ENCODE measurements at places on chromosomes 12 and 14.

DNA sequence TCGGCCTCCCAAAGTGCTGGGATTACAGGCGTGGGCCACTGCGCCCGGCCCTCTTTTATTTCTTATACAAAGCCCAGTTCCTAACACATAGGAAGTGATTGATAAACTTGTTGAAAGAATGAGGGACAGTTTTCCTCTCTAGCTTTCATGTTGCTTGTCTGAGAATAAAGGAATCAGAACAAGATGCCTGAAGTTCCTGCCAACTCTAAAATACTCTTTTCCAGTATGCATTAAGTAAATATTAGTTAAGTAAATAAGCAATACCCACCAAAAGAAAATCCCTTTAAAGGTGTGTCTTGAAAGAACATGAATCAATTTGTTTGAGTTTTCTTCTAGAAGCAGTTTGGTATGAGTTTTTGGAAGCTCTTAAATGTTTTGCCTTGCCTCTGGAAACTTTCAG is 24.4 kb upstream of the CD27 start:
- no peak for DNase-seq

DNA sequence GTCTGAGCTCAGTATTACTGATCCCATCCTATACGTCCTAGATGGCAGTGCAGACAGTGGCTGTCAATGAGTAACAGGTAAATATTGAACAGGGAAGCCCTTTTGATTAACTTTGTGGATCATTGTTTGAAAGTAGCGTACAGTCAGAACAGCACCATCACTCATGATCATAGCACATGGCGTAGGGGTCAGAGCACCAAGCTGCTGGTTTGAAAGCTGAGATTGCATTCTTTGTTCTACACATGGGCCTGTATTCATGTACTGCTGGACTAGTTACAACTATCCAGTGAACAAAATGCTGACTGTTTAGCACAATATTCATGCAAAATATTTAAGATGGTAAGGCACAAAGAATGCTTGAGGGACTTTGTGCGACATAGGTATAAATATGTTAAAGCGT is 131.8 kb downstream of the NPAS3 start:
- DNase-seq, result no peak

DNA sequence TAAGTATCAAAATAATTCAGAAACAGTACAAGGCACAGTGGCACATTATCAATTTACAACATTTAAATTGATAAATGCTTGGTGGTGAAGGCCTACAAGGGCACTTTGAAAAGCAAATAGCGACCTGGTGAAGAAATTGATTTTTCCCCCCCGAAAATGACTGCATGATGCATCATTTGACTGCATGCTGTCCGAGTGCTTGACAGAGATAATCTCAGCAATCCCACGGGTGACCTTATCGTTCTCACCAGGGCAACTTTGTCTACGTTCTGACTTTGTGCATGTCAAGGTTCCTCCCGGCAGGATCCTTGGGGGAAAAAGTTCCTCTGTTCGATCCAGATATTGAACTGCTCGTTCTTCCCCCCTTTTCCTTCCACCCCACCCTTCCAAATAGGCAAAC is 384.8 kb downstream of the EGLN3 start:
- no peak for DNase-seq

DNA sequence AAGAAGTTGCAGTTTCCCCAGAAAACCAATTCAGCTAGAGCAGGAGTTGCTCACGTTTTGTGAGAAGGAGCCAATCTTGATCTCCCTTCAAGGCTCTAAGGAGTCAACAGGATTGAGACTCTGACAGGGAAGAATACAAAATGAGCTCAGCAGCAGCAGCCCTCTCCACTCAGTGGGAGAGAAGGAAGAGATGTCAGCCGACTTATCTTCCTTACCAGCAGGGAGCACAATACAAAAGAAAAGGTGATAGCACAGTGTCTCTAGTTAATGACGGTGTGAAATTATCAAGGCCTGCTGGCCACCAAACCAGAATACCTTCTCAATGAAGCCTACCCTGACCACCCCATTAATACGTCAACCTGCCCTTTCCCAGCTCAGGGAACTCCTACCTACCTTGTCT is 223.6 kb upstream of the TMPO start:
- no peak for DNase-seq

GRCh38 chr12:116471544-116471943 is 87.6 kb upstream of the MAP1LC3B2 start:
- DNase-seq, result no peak

DNA sequence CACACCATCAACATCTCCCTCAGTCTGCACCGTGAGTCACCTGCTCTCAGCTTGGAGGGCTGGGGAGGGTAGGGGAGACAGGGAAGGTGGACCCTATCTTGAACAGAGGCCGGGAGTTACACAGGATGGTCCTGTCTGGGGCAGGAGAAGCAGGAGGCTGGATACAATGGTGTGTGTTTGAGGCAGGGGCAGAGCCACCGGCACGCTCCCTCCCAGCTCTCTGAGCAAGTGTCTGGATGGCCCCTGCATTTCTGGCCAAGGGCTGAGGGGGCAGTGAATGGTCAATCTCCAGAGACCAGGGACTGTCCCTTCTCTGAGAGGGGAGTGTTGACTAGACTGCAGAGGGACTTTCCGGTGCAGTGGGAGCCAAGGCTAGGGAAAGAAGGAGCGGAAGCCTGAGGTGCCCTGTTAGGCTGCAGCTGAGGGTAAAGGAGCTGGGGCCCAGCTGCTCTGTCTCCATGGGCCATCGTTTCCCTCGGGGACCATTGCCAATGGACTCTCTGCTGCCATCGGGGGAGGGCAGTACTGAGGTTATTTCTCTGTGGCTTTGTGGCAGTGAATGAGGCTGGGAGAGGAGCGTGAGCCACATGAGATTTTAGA is 1.9 kb downstream of the LRP1-AS start:
- no peak for DNase-seq

DNA sequence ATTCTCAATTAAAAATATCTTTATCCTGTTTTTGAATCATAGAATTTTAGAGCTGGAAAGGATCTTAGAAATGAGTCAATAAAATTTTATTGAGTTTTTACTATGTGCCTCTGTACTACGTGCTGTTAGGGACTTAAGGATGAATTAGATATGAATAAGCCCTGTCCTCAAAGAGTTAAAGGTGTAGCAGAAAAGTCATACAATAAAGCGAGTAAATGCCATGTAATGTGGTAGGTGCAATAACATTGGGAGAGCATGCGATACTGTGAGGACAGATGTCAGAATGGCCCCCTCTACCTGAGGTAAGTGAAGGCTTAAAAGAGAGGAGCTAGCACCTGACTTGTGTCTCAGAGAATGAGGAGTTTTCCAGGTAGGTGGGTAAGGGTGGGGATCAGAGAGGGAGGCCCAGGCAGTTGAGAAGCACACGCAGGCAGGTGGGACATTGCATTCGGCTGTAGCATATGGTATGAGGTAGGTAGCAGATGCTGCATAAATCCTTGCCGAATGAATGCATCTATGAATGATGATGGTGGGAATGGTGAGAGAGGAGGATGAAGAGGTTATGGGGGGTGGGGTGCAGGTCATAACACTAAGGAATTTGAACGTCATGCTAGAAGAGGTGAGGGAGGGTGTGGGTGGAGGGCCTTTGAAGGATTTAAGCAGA is 35.4 kb upstream of the ATP23 start:
- DNase-seq, result no peak

- no peak for DNase-seq
These were observed 2.5 kb downstream of the PTGDR start for GRCh38 chr14:52269982-52270381.

GRCh38 chr14:75283162-75283832 is 4.7 kb downstream of the FOS start:
- no peak for DNase-seq

DNA sequence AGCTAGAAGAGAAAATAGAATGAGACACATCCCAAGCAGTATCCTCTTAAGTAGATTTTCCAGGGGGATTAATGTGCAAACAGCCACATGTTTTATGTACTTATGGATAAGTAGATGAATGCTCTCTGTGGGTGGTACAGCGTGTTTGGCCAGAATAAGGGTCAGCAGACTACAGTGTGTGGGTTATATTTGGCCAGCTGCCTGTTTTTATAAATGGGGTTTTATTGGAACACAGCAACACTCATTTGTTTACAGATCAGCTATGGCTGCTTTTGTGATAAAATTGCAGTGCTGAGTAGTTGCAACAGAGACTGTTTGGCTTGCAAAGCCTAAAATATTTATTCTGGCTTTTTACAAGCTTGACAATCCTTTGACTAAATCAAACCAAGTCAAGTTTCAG is 780.2 kb upstream of the SEL1L start:
- DNase-seq, result no peak

GRCh38 chr12:75704664-75705063 is 193.3 kb upstream of the KRR1 start:
- no peak for DNase-seq

- DNase-seq, result no peak
These were observed 669.2 kb downstream of the DIO2 start for GRCh38 chr14:79542121-79542520.

DNA sequence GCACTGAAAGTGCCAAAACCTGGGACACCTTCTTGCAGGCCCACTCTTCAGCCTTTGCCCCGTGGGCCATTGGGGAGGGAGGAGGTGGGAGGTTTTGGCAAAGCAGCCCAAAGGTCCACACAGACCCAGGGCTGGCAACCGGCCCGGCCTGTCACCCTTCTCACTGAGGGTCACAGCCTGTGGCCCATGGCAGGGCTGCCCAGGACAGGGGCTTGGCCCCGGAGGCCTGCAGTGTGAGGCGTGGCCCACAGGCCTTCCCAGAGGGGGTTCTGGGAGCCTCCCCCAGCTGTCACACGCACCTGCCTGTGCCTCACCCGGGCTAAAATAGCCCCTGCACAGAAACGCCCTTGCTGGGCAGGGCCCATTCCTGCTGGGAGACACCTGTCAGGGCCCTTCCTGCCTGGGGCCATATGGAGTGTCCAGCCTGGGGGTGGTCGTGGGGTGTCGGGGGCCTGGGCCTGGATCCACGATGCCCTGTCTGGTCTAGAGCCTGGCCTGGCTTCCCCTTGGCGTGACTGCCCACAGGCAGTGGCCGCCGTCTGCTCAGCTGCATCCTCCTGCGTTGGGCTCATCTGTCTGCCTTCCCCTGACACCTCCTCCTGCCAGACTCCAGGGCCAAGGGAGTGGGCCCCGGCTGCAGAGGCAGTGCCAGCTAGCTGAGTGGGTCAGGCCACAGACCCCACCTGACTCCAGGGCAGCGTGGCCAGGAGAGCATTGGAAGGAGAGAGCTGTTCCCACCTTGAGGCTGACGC is 19.2 kb downstream of the PACS2 start:
- DNase-seq, result no peak

- no peak for DNase-seq
These were observed 6.7 kb downstream of the DDX47 start for GRCh38 chr12:12819752-12820311.

DNA sequence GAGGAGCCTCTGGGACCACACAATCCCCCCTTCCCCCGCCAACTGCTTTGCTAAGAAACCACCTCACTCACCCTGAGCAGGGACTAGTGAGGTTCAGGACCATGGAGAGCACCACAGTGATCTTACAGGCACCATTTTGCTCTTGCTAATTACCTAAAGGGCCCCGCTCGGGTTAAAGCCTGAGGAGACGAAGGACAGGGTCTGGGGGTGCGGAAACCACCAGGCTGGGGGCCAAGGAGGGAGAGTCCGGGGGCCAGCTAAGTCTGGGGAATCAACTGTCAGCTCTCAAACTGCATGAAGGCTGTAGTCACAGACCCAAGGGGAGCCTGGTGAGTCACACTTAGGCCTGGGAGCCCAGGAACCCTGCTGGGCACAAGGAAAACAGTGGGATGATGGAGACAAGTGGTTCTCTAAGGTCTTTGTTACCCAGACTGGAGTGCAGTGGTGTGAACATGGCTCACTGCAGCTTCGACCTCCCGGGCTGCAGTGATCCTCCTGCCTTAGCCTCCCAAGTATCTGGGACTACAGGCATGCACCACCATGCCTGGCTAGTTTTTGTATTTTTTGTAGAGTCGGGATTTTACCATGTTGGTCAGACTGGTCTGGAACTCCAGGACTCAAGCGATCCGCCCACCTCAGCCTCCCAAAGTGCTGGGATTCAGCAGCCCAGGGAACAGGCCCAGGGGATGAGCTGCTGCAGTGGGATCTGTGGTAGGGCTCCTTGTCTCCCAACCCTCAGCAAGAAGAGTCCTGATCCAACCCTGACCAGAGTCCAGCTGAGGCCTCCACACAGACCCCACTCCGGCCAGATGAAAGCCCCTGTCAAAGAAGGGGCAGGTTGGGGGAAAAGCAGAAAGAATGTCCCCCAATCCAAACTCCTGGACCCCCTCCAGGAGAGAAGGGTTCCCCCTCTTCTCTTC is 98.8 kb downstream of the CALM1 start:
- DNase-seq, result peak; percentile 70

DNA sequence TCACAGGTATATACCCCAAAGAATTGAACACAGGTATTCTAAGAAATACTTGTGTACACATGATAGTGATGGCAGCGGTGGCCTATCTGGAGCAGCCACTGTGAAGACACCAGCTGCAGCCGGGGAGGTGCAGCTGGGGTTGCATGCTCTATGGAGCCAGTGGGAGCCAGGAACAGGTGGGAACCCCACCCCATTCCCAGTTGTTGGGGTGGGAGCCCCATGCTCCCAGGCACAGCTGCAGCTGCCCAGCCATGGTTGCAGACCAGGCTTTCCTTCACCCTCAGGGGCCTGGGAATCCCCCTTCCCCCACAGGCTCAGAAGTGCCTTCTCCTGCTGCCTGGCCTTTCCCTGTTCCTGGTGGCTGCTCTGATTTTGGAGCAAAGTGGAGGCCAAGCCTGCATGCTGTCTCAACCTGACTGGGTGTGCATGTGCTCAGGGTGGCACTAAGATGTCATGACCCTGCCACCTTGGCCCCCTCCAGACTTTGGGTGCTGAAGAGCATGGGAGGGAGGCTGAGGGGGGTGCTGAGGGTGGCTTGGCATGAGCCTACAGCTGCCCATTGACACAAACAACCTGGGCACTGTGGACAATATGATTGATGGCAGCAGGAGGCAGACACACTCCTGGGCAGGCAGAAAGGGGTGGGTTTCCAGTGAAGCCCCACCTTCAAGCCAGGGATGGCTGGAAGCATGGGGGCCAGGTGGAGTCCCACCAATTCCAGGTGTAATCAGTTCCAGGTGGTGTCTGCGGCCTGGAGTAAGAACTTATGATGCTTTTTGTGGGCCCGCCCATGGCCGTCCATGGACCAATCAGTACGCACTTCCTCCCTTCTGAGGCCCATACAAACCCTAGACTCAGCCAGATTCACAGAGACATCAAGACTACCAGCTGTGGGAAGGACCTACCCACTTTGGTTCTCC is 234.7 kb downstream of the ADGRD1 start:
- DNase-seq, result no peak

DNA sequence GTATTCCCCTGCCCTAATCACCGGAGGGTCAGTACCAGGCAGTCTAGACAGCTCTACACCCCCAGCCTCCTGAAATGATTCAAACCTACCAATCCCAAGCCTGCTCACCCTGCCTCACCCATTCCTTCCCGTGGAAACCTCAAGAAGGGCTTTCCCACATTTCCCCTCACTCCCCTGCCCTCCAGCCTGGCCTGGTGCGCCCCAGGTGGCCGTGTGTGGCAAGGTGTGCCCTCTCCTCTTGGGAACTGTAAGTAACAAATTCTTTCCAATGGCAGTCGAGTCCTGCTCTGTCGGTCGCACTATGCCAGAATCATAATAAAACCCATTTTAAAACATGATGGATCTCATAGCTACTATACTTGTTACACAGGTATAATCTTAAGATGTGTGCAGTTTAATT is 13.9 kb upstream of the DEGS2 start:
- DNase-seq, result no peak

Data from NT2/D1 (cell line).